ENCODE measurements at places on chromosomes 1 and 21.

- no peak for DNase-seq
These were observed 391 bp downstream of the IFT25 start for GRCh38 chr1:53945183-53945432.

- no peak for DNase-seq
These were observed 2.7 kb upstream of the CAPN2 start for GRCh38 chr1:223709598-223709997.

DNA sequence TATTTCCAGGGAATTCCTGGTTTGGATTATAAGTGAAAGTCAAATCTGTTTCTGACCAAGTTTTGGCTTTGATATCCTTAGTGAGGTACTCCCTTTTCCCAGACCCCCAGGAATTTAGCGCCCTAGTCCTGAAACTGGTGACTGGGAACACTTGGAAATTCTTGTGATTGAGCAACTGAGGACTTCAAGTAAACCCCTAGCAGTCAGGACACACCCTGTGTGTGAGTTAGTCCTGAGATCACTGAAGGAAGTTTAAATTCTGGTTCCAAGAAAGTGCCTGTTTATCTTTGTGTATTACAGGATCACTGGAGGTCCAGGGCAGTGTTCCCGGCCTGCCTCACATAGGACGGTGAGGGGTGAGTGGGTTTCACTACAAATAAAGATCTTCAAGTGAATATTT is 95.1 kb upstream of the F3 start:
- no peak for DNase-seq

- DNase-seq: no peak
These were observed 4.1 kb downstream of the AXDND1 start for GRCh38 chr1:179369751-179370341.

All from activated CD4-positive, alpha-beta T cell treated with anti-CD3 and anti-CD28 coated beads for 1 hour (primary cell).